Frontal cortex (tissue), 4 donors: ENCODE measurements at places on chromosomes 13 and 19.

DNA sequence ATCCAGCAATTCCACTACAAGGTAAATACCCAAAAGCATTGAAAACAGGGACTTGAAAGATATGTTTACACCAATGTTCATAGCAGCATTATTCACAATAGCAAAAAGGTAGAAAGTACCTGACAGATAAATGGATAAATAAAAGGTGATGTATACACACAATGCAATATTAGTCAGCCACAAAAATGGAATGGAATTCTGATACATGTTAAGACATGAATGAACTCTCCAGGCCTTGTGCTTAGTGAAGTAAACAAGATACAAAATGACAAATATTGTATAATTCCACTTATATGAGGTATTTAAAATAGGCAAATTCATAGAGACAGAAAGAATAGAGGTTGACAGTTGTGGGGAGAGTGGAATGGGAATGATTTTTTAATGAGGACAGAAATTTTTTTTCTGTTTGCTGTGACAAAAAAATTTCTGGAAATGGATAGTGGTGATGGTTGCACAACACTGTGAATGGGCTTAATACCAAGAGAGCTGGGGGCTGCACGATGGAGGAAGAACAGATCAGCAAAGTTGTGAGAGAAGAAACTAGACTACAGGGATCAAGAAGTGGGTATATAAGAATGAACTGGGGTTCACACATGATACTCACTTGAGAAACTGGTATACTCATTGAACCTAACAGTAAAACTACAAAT lies 137.2 kb downstream of the MZT1 start:
- DNase-seq, result no peak

DNA sequence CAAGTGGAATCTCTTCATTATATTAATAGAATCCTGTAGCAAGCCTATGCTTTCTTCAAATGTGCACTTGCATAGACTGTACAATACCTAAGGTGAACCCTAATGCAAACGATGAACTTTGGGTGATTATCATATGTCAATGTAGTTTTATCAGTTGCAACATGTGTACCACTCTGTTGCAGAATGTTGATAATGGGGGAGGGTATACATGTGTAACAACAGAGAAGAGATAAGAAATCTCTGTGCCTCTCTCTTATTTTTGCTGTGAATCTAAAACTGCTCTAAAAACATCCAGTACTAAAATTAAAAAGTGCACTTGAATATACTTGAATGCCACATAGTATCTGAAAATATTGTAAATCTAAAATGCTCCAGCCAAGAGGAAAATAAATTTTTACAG lies 820.8 kb upstream of the MIR17HG start:
- no peak for DNase-seq

GRCh38 chr13:112752711-112753541 lies 63.1 kb downstream of the ATP11A start:
- DNase-seq, result no peak

- DNase-seq, result no peak
Observed at GRCh38 chr13:91154558-91155353, 192.7 kb upstream of the MIR17HG start.

DNA sequence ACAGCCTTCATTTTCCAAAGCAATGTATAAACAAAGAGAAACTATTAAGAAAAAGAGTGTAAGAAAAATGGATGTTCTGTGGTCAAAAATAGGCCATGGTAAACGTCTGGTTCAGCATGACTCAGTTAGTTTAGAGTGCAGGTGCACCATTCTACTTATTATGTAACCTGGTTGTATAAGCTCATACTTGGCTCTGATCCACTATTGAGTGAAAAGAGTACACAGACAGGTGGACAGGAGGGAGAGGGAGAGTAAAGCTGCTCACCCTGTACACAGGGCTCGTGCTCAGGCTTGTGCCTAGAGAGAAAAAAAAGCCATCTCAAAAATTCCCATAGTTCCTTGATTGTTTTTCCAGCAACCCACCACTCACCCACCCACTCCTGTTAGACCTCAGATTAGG lies 85.8 kb upstream of the ZNF91 start:
- DNase-seq, result no peak

GRCh38 chr19:1094655-1094977 lies 559 bp downstream of the POLR2E start:
- DNase-seq, result no peak

DNA sequence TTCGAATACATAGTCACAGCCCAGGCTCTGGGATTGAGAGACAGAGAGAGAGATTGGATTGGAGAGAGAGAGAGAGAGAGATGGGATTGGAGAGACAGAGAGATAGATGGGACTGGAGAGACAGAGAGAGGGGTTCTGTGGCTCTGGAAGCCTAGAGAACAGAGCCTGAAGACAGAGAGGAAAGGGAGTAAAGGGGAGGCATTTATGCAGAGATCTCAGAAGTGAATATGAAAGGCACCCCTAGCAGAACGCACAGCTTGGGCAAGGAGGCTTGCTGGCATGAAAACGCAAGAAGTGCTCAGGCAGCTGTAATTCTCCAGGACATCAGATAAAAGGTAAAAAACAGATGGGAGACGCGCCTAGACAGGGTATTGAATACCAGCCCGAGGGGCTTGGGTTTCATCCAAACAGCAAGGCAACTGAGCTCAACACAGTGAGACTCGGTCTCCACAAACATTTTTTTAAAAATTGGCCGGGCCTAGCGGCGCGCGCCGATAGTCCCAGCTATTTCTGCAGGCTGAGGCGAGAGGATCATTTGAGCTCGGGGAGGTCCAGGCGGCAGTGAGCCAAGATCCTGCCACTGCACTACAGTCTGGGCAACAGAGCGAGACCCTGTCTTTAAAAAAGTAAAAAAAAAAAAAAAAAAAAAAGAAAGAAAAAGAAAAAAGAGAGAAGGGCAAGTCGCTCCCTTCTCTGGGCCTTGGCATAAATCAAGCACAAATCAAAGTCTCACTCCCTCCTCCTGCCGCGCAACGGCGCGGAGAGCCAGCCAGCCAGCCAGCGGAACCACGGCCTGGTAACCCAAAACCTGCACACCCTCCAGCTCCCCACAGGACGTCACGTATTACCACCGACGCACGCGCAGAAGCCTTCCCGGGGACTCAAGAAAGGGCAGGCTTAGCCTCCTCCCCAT lies 774 bp upstream of the PPP2R1A start:
- no peak for DNase-seq

- no peak for DNase-seq
Observed at GRCh38 chr19:36646746-36647145, 19.9 kb downstream of the ZNF461 start.

- no peak for DNase-seq
Observed at GRCh38 chr13:30107121-30107520, 200.2 kb downstream of the KATNAL1 start.

DNA sequence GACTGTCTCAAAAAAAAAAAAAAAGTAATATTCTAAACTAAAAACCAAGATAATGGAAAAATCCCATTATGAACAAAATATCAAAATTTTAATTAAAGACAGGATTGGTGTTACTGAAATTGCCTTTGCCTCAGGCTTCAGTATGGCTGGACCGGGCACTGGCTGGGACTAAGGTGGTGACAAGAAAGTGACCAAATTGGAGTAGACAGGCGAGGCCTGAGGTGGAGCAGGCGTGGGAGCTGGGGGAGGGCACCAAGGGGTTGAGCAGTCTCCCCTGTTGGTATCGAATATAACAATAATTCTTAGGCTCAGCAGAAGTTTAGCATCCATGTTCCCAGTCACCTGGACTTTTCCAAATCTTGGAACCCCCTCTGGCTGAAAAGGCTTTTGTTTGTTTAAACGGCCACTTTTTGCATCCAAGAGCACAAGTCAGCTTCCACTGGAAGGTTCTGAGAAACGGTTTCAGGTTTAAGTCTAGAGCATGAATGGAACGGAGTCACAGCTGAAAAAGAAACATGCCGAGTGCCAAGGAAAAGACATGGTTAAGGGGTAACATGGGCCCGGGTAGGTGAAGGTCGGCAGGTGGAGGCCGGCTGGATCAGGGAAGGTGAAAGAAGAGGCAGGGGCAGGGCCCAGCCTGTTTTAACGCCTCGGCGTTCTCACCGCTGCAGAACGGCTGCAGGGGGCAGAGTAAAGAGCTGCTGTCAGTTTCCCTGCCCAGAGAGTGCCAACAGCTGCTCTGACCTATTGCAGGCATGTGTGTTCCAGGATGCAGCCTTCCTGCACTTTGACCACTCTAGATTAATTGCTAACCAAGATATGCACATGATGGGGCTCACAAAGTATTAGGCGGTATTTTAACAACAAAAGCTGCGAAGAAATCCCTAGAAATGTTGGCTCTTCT lies 104.4 kb downstream of the TM9SF2 start:
- peak; percentile 38 for DNase-seq
